ENCODE measurements at places on chromosomes 3 and 15.
A peak's percentile ranks its signal among the peaks of the same experiment; 100 is the strongest.

DNA sequence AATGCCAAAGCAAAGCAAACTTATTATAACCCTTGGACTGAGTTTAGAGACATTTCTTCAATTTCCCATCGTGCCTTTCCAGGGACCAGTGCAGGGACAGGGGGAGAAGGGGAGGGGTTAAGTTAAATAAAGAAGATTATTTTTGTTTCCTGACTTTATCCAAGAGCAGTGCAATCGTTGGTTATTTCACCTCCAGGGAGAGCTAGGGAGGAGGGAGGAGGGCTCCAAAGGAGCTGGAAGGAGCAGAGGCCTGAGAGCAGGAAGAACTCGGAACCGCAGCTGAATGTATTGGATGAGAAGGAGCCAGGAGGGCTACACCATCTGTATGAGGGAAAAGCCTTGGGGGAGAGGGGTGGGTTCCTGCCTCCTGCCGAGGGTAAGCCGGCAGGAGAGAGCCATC lies 20.7 kb downstream of the HAPLN3 start:
- no peak for DNase-seq

GRCh38 chr3:66989860-66990696 lies 8.0 kb upstream of the KBTBD8 start:
- no peak for DNase-seq

DNA sequence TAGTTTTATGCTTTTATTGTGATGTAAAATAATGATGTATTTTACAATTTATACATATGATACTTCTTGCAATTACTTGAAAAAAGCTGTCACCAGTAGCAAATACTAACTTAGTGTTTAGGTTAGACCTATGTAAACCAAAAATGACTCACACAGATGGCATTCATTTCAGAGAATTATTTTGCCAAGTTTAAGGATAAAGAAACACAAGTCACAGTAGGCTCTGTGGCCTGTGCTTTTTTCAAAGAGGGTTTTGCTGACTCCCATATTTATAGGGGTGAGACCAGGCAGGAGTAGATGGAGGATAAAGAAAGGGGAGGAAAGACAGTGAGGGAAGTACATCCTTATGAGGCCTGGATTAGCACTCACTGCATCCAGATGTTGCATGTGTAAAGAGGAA lies 356.6 kb upstream of the NPAP1 start:
- no peak for DNase-seq

- DNase-seq: no peak
These were observed 137.6 kb downstream of the PEAK1 start for GRCh38 chr15:77282333-77282732.

- DNase-seq: no peak
These were observed 160.6 kb downstream of the EPHA3 start for GRCh38 chr3:89268059-89268458.

GRCh38 chr3:99434190-99434589 lies 204.2 kb upstream of the COL8A1 start:
- no peak for DNase-seq

- DNase-seq: no peak
These were observed 4.3 kb downstream of the PCBP4 start for GRCh38 chr3:51962854-51963530.

DNA sequence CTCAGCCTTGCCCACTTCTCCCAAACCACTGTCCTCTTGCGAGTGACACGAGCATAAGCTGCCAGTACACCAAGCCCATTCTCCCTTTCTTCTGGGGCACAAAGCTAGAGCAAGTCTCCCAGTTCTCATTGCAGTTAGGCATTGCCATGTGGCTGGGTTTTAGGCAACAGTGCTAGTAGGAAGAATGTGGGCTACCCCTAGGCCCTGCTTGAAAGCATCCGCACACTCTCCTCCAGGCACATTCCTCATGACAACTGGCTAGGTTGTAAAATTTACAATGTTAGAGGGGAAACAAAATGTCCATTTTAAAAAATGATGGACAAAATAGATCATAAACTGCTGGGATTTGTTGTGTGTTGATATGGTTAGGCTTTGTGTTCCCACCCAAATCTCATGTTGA lies 19.7 kb downstream of the ITGB5 start:
- no peak for DNase-seq

GRCh38 chr3:133096900-133097613 lies 58.9 kb downstream of the TMEM108 start:
- DNase-seq: no peak

DNA sequence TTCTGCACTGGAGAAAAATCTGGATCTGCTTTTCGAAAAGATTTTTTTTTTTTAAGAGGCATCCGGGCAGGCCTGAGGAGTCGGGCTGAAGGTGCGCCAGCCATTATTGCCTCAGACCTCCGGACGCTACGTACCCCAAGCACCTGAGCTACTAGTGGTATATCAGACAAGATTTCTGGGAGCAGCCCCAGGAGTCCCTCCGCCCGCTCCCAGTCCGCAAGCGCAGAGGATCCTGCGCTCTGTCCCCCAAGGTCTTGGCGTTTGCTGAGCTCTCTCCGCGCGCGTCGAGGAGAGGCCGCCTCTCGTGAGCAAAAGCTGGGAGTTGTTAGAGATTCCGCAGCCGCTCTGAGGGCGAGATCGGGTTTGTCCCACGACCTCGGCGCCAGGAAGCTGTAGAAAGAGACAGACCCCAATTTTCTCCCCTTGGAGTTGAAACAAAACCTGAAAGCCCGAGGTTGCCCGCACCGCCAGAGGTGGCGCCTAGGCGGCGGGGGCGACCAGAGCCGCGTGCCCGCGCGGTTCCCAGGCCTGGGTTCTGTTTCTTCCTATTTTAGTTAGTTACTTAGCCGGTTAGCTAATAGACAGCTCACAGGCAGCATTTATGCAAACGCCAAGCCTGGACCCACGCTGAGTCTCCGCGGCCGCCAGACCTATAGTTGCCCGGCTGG lies 72.5 kb upstream of the POLG start:
- no peak for DNase-seq

- no peak for DNase-seq
These were observed 24.7 kb upstream of the SCAANT1 start for GRCh38 chr3:63936925-63937324.

DNA sequence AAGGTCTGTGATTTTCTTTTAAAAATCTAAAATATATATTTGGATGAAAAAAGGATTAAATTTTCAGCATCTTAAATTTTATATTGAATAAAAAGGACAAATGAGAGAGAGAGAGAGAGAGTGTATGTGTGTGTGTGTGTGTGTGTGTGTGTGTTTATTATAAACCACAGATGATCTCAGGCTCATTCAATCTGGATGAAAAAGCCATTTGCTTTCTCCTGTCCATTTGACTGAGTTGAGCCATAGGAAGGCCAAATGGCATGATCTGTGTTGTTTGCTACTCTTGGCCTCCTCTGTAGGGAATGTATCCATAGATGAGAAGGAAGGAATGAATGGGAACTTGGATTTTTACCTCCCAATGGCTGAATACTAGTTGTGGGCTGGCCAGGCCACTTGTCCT lies 92.5 kb upstream of the MEX3B start:
- DNase-seq: no peak

GRCh38 chr3:38843898-38844297 lies 27.9 kb upstream of the SCN10A start:
- no peak for DNase-seq

DNA sequence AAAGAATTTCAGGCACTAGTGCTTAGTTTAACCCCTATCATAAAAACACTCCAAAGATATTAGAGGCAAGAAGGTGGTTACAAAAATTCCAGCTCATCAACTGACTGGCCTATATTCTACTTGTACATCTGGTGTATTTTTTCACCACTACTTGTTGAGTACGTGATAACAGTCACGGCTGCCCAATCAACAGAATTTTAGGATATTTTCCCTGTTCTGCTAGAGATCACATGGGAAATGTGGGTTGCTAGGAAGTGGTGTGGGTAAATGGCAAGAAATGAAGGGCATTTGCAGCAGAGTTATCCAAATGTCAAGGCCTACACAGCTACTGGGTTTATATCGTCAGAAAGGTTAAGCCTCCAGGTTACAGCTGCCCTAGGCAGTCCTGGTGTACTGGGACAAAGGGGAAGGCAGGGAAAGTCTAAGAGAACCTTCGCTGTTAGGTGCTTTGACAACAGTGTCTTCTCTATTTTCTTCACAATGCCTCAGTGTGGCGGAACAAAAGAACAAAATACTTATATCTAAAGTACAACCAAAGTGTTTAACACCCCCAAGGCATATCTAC lies 81.9 kb downstream of the FMN1 start:
- DNase-seq: no peak

- DNase-seq: no peak
These were observed 960 bp downstream of the MFN1 start for GRCh38 chr3:179348325-179349013.

GRCh38 chr3:157913741-157914150 lies 192.5 kb downstream of the SHOX2 start:
- DNase-seq: no peak

DNA sequence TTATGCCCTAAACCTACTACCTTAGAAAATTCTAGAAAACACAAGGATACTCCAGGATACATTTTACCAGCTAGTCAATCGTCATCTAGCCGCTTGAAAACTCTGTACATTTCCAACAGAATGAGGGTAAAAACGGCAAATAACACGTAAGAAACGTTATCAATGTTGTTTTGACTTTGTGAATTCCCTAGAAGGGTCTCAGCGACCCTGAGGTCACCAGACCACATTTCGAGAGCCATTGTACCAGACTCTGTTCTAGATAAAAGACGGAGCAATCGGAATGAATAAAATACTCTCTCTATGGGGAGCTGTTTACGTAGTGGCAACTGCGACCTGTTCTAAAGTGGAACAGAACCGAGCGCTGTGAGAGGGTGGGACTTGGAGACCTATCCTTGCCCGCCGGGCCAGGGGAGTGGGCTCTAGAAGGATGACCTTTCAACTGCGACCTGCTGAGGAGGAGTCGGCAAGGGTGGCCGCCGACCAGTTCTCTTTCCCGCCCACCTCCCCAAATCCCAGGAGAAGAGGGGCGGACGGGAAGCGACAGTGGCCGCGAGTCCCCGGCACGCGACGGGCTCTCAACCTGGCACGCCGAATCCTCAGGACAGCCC lies 778 bp upstream of the AP4E1 start:
- DNase-seq: peak; percentile 16

GRCh38 chr3:16012086-16012485 lies 162.4 kb upstream of the GALNT15 start:
- DNase-seq: no peak

DNA sequence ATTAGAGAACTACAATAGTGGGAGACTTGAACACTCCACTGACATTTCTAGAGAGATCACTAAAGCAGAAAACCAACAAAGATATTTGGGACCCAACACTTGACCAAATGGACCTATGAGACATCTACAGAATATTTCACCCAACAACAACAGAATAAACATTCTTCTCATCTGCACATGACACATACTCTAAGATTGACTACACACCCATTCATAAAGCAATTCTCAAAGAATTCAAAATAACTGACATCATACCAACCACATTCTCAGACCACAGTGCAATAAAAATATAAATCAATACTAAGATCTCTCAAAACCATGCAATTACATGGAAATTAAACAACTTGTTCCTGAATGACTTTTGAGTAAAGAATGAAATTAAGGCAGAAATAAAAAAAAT lies 473.7 kb downstream of the LPP start:
- DNase-seq: no peak

- no peak for DNase-seq
These were observed 1.4 kb upstream of the STRA6 start for GRCh38 chr15:74203914-74204431.

DNA sequence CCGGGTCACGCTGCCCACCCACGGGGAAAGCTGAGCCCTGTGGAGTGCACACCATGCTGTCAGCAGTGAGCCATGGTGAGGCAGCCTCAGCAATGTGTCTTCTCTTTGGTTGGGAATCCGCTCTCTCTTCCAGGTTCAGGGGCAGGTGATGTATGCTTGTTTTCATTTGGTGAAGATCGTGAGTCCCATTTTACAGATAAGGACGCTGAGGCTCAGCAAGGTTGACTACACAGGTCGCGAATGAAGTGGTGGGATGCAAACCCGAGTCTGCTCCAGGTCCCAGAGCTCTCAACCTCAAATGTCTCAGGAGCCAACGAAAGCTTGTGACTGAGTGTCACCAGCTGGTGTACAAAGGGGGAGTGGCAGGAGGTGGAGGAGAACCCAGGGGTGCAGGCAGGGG lies 74.3 kb downstream of the RPN1 start:
- DNase-seq: no peak

- DNase-seq: no peak
These were observed 23.0 kb upstream of the COPG1 start for GRCh38 chr3:129226374-129226773.
